AG20443 (cell line): ENCODE measurements at places on chromosomes 6 and 20.

DNA sequence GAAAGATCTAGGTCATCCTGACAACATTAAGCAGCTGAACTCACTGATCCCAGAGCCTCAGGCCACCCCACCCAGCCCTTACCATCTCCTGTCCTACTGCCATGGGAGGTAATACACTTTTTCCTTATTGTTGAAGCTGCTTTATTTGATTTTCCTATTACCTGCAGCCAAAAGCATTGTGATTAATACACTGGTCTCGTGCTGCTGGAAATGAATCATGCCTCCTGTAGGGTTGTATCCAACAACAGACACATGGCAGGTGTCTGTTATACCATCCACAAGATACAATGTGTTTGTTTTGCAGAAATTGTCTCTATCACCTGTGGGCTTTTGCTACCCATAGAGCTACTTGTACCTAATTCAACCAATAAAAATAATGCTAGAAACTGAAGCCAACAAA is 34.2 kb downstream of the MYLIP start:
- no peak for DNase-seq

DNA sequence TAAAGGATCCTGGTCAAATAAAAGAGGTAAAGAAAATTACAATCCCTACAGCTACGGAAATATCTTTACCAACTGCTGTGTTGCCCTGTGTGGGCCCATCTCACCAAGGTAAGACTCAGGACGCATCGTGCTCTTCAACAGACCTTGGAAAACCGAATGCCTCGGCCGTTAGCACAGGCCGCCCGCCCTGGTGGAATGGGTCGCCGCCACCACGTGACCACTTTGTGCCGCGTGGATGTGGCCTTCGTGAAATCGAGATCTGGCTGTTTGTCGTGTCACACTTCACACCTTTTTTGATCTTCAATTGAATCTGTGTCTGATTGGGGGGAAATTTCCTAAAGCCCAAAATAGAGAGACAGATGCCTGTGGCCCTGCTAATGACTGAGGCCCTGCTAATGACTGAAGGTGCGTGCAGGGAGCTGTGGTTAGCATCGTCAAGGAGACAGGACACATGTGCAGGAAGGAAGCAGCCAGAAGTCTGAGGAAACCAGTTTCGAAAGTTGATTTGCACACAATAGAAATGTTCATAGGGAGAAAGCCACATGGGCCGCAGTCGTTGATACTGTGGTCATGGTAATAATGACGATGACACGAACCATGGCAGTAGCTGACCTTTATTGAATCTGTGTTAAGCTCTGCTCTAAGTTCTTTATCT is 175.7 kb upstream of the SNX9 start:
- DNase-seq: no peak

DNA sequence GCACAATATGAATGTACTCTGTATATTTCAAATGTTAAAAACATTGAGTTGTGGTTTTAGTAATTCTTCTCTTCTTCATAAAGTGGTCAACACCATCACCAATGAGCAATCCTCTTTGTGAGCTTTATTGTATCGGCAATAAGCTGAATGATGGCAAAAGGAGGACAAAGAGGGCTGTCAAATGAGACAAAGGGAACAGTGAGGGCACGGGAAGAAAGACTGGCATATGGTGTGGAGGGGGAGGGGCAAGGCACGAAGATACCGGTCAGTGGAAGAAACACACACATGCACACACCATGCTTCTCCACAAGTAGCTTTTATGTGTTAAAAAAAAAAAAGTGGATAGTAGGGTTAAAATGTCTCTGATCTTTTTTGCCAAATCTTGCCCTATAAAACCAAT is 506.8 kb upstream of the CITED2 start:
- no peak for DNase-seq

- DNase-seq: no peak
Observed at GRCh38 chr6:57207872-57208271, 14.2 kb downstream of the RAB23 start.

DNA sequence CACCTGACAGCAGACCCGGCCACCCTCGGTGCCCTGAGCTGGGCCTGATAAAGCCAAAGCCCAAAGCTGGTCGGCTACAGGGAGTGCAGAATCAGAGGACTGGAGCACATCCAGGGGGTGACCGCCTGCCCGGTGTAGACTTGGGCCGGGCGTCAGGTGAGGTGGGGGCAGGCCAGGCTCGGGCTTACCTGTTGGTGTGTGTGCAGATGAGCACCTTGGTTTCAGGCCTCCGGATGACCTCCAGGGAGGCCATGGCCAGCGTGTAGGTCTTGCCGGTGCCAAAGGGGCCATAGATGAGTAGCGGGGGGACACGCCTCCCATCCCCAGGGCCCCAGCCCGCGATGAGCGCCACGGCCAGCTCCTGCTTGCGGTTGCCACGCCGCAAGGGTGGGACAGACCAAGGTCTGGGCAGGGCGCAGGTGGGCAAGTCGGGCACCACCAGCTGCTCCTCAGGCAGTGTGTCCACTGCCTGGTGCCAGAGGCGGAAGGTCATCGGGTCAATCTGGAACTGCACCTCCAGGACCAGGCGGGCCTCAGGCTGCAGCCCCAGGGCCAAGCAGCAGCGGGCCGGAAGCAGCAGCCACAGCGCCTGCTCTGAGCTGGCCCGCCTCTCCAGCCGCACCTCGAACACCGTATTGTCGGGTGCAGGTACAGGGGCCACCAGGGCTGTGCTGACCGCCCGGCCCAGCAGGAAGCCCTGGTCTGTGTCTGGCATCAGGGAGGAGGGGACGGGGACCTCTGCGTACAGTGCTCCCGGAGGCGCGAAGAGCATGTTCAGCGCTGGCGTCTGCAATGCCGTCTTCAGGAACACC is 5.7 kb downstream of the HELZ2 start:
- no peak for DNase-seq

DNA sequence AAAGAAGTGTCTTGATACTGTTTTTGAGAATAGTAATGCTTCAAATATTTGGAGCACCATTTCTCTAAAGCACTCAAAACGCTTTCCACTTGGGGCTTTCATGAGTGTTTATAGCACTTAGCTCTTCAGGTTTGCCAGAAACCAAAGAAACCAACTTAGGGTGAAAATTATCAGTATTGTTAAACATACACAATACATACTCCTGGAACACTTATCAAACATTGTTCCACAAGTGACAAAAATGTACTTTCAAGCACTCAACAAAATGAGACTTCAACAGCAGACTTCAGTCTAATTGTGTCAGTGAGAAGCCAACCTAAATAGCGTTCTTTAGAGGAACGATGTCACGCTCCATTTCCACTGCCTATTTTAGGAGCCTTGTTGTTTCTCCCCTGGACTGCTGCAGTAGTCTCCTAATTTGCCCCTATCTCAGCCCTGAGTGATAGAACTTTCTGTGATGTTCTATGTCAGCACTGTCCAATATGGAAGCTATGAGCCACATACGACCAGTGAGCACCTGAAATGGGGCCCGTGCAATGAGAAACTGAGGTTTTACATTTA is 461.3 kb downstream of the KIF16B start:
- no peak for DNase-seq

DNA sequence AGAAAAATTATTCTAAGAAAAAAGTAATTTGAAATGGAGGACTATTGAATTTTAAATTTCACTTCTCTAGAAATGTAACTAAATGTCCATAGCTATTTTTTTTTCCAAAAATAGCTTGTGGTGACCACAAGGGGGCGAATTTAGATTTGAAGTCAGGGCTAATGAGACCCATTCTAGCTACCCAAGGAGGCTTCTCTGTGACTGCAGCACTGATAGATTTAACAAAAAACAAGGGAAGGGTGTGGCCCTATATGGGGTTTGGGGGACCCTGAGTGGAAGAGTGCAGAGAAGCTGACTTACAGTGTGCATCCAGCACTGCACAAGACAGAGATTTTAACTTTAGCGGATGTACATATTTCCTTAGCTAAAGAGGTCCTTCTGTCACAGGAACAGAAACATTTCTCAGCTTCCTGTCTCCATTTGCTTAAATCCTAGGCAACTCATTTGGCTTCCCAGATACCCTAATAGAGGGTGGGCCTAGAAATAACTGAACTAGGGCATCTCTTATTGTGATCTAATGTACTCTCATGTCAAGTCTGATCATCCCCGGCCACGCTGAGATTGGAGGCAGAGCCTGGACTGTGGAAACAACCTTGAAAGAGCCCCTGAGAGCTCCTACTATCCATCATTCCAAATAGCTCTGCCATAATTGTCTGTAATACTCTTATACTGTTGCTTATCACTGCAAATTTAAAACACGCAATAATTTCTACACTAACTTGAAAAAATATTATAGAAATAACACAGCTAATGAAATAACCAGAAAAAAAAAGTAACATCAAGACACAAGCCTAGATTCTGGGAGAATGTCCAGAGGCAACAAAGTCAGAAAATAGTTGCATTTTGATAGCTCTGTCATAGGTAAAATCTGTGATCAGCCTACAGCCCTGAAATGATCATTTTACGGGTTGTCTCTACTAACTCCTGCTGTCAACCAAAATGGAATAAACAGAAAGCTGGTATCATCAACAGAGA is 93.6 kb downstream of the SNAP91 start:
- peak; percentile 39 for DNase-seq

DNA sequence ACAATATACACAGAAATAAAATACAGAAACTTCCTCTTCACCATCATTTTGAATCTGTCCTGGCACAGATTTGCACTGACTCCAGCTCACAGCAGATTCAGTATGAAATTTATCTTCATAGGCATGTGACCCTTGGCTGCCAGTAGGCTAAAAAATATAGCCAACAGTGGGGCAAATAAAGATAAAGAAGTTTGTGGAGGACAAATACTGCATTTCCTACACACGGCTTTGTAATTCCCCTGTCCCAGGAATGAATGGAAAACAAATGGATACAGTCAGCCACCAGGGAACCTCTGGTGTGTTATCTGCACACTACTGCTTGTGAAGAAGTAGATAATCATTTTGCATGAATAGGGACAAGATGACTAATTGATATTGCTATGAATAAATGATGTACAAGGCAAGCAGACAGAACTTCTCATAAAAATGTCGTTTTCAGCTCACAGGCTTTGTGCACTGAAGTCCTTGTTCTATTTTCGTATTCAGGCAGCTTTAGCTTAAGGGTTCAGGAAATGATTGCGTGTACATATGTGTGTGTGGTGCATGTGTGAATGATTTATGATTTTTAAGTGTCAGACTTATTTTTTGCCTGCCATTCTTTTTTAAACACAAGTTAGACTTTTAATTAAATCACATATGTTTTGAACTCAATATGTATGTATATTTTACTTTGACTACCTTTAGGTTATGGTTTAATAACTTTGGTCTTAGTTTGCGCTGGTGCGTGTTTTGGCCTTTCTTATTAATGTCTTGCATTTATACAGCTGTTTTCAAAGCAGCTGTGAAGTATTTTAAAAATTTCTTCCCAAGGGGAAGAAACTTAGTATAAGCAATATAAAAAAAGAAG is 543.8 kb upstream of the JAG1 start:
- no peak for DNase-seq

- DNase-seq: no peak
Observed at GRCh38 chr6:24549674-24550353, 55.0 kb downstream of the ALDH5A1 start.

GRCh38 chr6:138514860-138515540 is 15.7 kb upstream of the NHSL1 start:
- DNase-seq: no peak

DNA sequence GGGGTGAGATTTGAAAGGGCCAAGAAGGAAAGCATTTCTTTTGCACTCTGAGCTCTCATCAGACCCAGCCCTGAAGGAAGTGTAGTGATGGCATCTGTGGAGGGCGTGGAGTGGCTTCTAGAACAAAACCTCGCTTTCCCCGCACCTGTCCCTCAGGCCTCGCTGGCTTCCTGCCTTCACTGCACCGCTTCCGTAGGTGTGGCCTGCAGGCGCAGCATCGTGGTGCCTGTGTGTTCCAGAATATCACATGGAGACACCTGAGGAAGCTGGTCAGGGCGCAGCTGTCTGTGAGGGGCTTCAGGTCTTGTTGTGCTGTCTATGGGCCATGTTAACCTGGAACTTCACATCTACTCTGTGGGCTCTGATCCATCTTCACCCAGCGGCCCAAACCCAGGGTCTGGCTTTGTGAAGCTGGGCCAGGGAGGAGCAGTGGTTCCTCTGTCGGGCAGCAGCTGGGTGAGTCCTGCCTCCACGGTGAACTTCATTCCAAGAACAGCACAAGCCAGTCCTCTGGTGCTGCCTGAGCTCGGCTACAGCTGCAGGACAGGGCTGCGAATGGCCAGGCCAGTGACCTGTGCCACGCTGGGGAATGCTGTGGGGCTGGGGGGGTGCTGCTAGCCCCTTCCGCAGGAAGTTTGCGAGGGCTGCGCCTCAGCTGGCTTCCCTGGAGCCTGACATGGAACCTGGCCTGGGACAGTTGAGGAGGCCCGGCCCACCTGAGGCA is 40.9 kb downstream of the DSTN start:
- peak; percentile 11 for DNase-seq

- no peak for DNase-seq
Observed at GRCh38 chr6:4336084-4336483, 200.7 kb upstream of the ECI2 start.

GRCh38 chr6:109799664-109800063 is 108.6 kb downstream of the FIG4 start:
- no peak for DNase-seq

DNA sequence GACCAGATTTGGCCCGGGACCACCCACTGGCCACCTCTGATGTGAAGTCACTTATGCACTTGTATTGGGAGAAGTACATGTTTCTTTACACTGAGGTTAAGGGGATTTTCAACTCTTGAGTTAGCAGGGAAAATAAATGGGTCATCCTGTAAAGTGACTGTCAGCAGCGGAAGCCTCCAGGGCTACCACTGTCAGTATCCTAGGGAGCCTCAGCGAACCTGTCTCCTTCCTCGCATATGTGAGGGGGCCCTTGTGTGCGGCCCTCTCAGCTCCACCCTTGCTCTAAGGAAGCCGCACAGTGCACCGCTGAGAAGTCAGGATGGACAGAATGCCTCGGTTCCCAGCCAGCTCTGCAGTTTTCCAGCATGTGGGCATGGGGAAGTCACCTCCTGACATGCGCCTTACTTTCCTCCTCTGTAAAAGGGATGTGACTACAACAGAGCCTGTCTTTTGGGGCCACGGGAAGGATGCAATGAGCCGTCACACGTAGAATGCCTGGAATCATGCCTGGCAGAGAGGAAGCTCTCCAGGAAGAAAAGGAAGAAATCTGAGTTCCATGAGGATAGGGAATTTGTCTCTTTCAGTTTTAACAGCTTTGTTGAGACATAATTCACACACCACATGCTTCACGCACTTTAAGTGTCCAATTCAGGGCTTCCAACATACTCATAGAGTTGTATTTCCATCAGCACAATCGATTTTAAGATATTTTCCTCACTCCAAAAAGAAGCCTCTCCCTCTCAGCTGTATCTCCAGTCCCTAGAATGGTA is 115.4 kb downstream of the SYCP2 start:
- DNase-seq: no peak

GRCh38 chr6:97819710-97820109 is 536.7 kb upstream of the MMS22L start:
- no peak for DNase-seq

DNA sequence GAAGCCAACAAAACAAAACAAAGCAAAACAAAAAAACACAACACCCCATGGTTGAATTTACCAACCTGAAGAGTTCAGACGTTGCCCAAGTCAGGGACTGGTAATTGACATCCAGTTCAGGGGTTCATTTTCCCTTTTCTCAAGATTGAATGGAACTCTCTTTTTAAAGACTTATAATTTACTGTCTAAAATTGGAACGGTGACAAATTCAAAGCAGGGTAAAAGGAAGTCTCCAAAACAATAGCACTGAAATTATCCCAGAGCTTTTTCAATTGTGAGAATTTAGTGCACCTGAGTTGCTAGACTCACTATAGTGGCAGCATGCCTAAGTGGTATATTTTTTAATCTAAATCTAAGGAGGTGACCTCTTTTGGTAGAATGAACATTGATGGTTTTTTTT is 90.9 kb upstream of the PREP start:
- no peak for DNase-seq
